Substantia nigra (tissue), 51 donors: ENCODE measurements at places on chromosomes 7 and 10.

DNA sequence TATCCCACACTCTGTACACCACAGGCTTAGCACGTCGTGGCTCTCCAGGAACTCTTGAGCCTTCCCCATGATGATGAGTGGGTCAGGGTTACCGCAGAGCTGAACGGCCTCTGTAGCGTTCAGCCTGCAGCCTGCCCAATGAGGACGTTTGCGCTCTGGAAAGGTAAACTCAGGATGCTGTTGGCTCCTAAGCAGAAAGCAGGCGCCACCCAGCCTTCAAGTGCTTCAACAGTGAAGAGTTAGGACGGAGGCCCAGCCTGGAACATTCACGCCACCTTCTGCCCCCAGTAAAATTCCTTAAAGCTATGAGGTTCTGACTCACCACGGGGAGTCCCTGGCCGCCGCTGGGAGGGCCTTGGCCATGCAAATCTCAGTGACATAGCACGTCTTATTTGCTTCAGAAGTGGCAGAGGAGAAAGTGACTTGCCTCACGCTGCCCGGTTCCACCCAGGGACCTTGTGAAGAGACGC is 161.5 kb upstream of the SH2B2 start:
- no peak for DNase-seq

DNA sequence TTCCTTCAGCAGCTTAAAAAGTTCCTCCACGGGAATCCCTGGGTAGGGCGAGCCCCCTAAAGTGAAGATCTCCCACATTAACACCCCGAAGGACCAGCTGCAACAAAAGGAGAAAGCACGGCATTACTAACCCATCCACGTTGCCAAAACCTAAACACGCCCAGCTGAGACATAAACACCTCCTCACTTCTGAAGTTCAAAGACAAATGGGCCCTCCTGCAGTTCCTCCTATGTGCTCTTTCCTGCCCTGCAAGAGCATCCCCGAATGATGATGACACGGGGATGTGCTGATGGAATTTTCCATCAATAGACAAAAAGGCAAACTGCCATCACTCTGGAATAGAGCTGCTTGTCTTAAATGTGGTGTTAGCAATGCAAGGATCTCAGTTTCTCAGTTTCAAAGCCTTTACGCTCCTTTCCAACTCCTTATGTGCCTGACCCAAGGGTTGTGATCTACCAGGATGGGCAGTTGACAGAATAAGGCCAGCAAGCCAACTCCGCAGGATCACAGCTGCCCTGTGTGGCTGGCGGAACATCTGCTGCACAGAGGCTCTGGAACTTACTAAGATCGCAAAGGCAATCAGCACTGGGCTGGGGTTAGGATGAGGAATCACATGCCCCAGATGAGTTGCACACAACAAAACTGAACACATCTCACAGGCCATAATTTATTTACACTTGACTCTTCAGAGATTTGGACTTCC is 112.7 kb downstream of the FGFR2 start:
- DNase-seq = peak; percentile 11

GRCh38 chr7:137970253-137970975 is 31.5 kb downstream of the CREB3L2 start:
- DNase-seq = no peak

DNA sequence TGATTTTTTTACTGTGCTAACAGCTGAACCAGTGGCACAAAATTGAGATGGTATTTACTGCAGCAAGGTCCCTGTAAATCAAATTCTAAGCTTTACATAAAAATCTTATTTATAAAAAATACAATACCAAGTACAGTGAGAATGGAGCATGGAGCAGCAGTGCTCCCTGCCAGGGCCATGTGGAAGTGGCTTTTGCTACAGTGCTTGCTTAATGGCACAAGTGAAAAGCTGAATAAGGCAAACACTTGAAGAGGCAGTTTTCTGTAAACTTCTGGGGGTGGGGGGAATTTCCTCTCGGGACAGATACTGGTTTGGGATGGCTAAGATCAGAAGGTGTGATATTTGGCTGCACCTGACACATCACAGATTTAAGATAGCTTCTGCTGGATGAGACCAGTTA is 27.5 kb downstream of the AP3M1 start:
- no peak for DNase-seq

GRCh38 chr7:23598296-23598695 is 1.1 kb downstream of the CCDC126 start:
- no peak for DNase-seq
